ENCODE measurements at places on chromosomes 7 and 10.
A peak's percentile ranks its signal among the peaks of the same experiment; 100 is the strongest.

DNA sequence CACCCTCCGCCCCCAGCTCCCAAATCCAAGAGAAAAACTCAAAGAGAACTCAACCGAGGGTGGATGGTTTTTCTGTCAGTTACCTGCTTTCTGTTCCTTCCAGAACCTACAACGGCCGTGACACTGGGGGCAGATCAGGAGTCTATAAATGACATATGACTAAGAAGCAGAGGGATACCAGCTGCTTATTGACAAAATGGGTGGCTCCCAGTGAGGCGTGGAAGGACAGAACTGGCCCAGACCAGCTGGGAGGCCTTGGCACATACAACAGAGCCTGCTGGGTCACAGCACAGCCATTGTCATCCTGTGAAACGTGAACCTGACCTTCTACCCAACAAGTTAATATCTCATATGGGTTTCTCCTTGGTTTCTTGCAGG lies 84.3 kb upstream of the ADRB1 start:
- DNase-seq: no peak

DNA sequence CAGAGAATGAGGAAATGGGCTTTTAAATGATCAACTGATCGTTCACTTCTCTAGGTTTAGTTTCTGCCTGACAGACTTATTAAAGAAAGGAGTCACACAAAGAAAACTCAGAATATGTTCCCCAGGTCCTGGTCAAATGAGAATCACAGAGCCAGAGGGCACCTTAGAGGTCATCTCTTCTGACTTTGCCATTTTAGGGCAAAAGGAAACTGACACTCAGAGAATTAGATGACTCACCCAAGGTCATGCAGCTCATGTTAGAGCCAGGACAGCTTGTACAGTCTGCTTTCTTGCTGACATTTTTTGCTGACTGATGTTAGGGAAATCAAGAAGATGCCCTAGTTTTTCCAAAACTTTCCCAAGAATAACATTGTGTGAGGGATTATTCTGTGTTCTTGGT lies 312.7 kb upstream of the SP8 start:
- no peak for DNase-seq

DNA sequence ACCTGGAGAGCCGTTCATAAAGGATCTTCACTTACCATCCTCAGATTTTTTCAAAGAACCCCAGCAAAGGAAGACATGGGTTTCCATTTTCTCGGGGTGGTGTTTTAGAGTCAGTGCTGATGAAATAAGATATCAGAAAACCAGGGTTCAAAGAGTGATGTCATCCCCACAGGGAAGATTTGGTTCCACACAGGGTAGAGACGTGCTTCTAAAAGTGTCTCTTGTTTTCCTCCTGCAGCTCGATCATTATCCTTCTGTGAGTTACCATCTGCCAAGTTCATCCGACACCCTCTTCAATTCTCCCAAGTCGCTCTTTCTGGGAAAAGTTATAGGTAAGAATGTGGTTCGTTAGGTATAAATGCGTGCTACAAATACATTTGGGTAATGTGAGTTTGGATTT lies 323.8 kb upstream of the C7orf33 start:
- DNase-seq: no peak

- no peak for DNase-seq
Observed at GRCh38 chr7:43057141-43057540, 55.3 kb upstream of the HECW1 start.

DNA sequence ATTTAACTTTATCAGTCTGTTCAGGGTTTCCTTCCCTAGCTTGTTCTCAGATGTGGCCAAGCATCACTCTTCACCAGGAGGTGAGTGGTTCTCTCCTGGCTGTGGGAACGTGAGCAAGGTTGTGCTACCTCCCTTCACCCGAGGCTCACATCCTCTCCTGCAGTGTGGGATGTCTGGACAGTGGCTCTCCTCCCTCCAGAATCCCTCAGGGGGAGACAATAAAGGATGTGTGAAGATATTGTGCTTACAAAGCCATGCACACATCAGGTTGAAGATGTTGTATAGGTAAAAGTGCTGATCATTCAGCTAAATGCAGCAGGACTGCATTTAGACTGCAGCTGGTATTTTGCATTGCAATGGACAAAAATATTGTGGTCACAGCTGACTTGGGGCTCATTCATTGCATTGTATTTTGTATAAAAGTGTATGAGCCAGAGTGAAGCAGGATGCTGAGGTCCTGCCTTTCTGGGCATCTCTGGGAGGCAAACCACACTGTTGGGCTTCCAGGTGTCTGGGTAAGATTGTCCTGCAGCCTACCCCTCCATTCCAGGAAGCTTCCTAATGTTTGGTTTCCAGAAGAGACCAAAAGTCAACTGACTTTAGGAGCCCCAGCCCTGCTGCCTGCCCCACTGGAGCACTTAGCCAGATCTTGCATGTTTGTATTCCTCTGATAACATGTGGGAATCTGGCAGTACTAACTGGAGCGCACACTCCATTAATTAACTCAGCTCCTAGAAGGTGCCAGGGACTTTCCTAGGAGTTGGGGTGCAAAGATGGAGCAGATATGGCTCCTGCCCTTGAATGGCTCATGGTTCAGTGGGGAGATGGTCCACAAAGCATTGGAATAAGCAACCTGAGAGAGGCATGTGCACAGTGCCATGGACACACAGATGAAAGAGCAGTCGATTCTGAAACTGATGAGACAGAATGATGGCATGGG lies 292.5 kb upstream of the ZNF32 start:
- DNase-seq: peak; percentile 9

DNA sequence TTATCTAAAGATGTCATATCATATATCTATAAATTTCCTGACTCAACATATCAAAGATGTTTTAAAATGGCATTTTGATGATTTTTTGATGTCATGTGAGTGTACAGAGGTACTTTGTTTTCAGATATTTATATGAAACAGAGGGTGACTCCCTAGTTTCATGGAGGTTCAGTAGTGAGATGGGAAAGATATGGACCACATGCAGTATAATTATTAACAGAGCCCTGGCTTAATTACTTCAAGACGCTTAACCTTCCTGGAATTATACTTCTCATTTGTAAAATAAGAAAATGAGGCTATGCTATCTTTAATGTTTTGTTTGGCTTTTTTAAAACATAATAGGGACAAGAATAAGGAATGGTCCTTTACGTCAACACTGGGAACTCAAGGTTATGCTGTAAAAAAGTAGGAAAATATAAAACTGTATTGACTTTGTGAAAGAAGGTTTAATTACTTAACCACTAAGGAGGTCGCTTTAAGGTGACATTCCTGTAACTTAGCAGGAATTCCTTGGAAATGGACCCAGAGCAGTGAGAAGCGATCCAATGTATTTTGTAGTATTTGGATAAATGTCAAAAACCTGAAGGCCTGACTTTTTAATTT lies 821.0 kb upstream of the IGFBP3 start:
- DNase-seq: no peak

DNA sequence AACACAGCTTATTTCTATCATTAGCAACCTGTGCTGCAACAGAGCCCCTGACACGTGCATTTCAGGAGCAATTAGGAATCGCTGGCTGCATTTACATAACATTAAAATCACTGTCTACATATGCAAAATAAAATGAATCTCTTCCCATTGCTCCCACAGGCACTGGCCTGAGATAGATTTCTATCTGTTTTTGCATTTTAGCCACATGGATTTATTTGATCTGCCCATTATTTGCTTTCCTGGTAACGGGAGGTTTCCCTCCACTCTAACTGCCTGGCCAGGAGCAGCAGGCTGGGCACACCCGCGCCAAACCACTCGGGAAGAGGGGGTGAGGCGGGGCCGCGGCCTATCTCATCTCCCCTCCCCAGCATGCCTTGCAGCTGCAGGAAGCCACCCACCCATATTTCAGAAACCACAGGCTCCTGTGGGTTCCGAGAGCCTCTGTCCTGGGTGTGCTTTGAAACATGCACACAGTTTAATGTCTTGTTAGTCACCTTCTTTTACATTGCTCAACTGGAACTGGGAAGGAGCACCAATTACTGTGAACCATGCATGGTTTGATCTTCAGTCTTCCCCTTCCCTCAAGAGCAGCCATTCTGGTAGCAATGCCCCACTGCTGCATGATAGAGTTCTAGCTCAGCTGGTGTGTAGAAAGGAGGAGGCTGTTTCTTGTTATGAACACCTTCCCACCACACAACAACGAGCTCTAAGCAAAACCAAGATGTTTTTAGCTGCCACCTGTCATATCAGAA lies 37.7 kb upstream of the IKZF1 start:
- DNase-seq: peak; percentile 88

- DNase-seq: no peak
Observed at GRCh38 chr10:48332166-48332870, 25.8 kb downstream of the MAPK8 start.

DNA sequence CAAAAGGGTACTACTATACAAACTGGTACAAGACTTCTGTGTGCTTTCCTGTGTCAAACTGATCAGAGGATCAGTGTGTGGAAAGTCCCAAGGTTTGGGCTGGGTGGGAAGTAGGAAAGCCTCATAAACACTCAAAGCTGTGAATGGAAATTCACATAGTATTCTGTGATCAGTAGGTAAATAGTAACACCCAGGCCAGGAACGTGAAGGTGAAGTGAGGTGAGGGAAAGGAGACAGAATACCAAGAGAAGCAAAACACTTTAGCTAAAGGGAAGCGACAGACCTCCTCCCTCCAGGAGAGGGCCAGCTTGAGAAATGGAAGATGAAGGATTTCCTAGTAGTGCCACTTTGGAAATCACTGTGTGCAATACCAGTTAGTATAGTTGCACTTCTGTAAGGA lies 451.9 kb downstream of the KCNMA1 start:
- no peak for DNase-seq

GRCh38 chr10:6195846-6196245 lies 6.9 kb upstream of the PFKFB3 start:
- DNase-seq: no peak

GRCh38 chr7:32428546-32428945 lies 61.6 kb downstream of the LSM5 start:
- no peak for DNase-seq

DNA sequence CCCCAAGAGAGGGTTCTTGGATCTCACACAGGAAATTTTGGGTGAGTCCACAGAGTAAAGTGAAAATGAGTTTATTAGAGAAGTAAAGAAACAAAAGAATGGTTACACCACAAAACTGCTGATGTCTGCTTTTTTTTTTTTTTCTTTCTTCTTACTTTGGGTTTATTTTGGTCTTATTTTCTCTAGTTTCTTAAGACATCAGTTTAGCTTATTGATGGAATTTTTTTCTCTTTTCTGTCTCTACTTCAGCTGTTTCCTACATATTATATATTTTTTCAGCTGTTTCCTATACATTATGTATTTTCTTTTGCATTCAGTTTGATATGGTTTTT lies 166.4 kb downstream of the CCSER2 start:
- DNase-seq: no peak

- DNase-seq: no peak
Observed at GRCh38 chr10:1516492-1517165, 220.7 kb downstream of the ADARB2 start.

- DNase-seq: no peak
Observed at GRCh38 chr10:93667795-93668194, 34.6 kb downstream of the FRA10AC1 start.

DNA sequence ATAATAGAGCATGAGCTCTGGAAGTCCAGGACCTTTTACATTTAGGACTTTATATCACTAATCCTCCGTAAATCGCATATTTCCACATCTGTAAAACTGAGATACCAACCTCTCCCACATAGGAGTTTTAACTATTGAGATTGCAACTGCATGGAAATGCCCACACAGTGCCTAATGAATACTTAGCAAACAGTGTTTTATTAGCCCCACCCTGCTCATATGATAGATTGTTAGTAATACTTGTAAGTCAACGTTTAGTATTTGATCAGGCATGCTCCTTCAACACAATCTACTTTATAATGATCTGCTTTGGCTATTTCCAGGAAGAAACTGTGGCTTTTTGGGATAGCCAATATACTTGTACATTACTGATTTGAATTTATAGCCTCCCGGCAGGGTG lies 8.5 kb downstream of the PDZD8 start:
- DNase-seq: no peak

GRCh38 chr10:92567952-92568600 lies 5.8 kb downstream of the IDE start:
- no peak for DNase-seq

- DNase-seq: no peak
Observed at GRCh38 chr7:50655490-50655889, 90.3 kb upstream of the DDC start.

- no peak for DNase-seq
Observed at GRCh38 chr7:126026421-126027088, 1096.9 kb upstream of the POT1 start.

- no peak for DNase-seq
Observed at GRCh38 chr10:70223728-70224127, 9.5 kb downstream of the PPA1 start.

GRCh38 chr7:92875719-92876118 lies 39.3 kb upstream of the CDK6 start:
- no peak for DNase-seq

Measured in activated CD4-positive, alpha-beta memory T cell treated with anti-CD3 and anti-CD28 coated beads, Interleukin-2, amount 10 ng/mL, durations not matched to agents 7 days and 5 days (primary cell).